Stomach (tissue), 19 donors: ENCODE measurements at places on chromosomes 1 and 21. TPM values are rescaled to one million over a fixed set of nuclear protein-coding genes. Genes with fewer than 3 reads are reported as not detected.

The EFNA3 gene
- polyA plus RNA-seq = 4.9 TPM

The CD5L gene
- not detected for polyA plus RNA-seq

The FAM151A gene
- 0.15 TPM for polyA plus RNA-seq

The KRTAP7-1 gene
- polyA plus RNA-seq = not detected

The FAM3B gene
- 40.6 TPM for polyA plus RNA-seq

The XKR8 gene
- polyA plus RNA-seq = 5.3 TPM

The SPATA46 gene
- not detected for polyA plus RNA-seq

The ZBTB48 gene
- 64.4 TPM for polyA plus RNA-seq
